ENCODE measurements at places on chromosomes 7 and 10. TPM values are rescaled to one million over a fixed set of nuclear protein-coding genes. Genes with fewer than 3 reads are reported as not detected.

The OR9A2 gene
- not detected for total RNA-seq

The NRCAM gene
- 212 TPM for total RNA-seq

- no peak for DNase-seq
Measured at GRCh38 chr7:116863936-116864500, 1.6 kb downstream of the CAPZA2 start.

DNA sequence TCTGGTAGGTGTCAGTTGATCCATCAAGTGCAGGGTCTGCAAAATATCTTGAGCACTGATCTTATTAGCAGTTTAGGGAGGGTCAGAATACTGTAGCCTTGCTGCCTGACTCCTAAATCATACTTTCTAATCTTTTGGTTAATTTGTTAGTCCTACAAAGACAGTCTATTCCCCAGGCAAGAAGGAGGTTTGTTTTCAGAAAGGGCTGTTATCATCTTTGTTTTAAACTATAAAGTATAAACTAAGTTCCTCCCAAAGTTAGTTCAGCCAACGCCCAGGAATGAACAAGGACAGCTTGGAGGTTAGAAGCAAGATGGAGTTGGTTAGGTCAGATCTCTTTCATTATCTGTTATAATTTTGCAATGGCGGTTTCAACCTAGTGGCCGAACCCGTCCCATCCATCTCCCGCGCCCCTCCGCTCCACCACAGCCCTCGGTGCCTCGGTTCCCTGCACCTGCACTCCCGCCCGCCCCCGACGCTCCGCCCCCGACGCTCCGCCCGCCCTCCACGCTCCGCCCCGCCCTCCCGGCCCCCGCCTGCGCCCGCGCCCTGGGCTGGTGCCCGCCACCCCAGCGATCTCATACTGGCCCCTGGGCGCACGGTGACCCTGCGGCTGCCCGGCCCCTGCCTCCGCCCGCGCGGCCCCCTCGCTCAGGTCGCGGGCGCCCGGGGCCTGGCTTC, at the start of gene ADCK2:
TSS of gene ADCK2 (plus strand) at position 564 of the 681 bp plus-strand sequence. CDS start 386 bp downstream, outside the sequence.
- peak; percentile 68 for DNase-seq

GRCh38 chr10:86155054-86155921, 211.3 kb downstream of the GRID1 start:
- no peak for DNase-seq

GRCh38 chr7:121352323-121352722, 23.5 kb downstream of the WNT16 start:
- DNase-seq: no peak

DNA sequence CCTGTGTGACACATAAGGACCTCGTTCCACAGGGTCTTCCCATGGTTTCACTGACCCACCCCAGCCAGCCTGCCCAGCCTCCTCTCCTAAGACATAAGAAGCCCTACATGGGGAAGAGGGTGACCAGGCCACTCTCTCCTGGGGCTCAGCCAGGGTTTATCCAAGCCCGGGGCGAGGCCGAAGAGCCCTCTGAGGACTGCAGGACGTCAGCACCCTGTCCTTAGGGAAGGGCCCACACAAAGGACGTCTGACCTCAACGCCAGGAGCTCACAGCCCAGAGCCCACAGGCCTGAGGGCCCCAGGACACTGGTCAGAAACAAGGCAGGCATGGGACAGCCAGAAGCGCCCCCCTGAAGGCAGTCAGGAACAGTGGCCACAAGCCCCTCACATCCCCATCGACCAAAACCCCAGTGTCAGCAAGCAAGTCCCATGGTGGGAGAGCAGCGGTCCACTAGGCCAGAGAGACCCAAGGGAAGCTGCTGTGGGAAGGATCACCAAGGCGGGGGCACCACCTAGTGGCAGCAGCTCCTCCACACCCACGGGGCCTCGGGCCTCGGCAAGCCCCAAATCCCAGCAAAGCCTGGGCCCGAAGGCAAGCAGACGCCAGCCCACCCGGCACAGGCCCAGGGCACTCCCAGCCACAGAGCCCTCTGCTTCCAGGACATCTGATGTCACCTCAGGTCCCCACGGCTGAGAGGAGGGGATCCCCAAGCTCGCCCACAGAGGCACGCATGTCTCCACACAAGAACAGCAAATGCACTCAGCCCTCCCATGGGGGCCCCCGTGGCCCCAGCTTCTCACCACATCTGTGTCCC, 23.4 kb downstream of the MAD1L1 start:
- peak; percentile 71 for DNase-seq

The ANKRD30A gene
- total RNA-seq: not detected

GRCh38 chr7:84250452-84250851, 55.9 kb upstream of the SEMA3A start:
- DNase-seq: no peak

The PNLIPRP3 gene
- total RNA-seq: 0.11 TPM

- no peak for DNase-seq
Measured at GRCh38 chr7:108079276-108079647, 50.9 kb downstream of the LAMB4 start.

- DNase-seq: no peak
Measured at GRCh38 chr10:29710128-29710527, 75.4 kb upstream of the SVIL start.

The NUTM2B gene
- total RNA-seq: 0.28 TPM

DNA sequence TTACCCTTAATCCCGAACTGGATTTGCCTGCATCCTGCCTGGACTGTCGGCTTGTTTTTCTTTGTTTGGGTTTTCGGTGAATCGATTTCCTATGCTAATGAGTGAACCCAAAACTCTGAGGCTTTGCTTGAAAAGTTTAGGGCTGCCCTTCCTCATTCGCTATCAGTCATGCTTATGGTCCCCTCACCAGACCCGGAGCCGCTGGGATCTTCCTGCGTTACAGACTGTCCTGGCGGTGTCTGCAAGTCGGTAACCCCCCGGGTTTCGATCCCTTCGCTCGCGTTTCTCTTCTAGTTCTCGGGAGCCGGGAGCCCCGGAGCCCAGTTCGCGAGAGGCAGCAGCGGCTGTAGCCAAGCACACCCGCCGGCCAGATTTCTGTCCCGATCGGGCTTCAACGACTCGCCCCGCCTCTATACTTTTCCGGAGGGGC, 2.2 kb downstream of the EMX2 start:
- DNase-seq: no peak

DNA sequence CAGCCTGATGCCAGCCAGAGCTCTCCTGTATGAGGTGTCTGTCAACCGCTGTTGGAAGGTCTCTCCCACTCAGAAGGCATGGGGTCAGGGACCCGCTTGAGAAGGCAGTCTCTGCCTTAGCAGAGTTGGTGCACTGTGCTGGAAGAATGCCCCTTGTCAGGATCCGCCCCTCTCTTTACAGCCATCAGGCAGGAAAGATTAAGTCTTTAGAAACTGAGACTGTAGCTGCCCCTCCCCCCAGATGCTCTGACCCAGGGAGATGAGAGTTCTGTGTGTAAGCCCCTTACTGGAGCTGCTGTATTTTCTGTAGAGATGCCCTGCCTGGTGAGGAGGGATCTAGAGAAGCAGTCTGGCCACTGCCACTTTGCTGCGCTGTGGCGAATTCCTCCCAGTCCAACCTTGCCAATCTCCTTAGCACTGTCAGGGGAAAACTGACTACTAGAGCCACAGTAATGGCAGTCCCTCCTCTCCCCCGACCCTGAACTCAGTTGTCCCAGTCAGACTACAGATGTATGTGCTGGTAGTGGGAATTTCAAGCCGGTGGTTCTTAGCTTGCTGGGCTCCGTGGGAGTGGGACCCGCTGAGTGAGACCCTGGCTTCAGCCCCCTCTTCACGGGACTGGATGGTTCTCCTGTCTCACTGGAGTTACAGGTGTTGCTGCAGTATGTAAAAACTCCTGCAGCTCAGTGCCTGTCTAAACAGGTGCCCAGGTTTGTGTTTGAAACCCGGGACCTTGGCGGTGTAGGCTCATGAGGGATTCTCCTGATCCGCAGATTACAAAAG, 285.5 kb upstream of the ZWINT start:
- DNase-seq: no peak

DNA sequence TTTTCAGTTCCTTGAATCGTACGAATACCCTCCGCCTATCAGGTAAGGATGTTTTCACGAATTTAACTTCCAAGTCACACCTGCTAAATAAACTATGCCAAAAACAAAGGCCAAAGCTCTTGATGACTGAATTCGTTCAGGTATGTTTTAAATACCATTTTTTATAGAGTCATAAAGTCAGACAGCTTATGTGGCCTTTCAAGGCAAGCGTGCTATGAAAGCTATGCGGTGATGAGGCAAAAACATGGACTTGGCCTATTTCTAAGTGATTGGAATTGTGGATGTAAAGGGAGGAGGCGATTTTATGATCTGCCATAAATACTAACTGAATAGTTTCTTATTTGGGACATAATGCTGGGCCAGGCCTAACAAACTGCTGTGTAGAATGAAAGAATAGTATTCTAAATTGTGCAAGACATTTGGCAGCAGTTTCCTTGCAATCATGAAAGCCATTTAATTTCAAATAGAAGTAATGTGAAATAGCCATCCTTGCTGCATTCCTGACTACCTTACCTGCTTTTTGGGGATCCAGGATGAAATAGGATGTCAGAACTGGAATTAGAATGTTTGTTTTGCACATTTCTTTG, 14.0 kb downstream of the SLC39A12 start:
- no peak for DNase-seq

DNA sequence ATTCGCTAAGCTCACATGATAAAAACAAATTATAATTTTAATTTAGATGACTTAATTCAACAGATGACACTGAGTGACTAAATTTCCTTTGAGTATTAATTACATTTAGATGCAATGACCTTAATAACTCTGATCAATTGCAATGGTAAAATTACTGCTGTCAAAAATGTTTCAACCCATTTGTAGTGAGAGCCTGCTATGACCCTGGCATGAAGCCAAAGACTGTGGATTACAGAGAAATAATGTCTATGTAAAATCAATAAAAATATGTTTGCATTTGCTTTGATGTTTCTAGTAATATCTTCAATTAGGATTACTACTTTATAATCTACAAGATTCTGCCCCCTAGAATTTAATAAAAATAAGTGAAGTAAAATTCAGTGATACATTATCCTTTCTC, 15.6 kb downstream of the MKX start:
- no peak for DNase-seq

- DNase-seq: peak; percentile 75
Measured at GRCh38 chr10:124524991-124525653, 63.5 kb downstream of the LHPP start.

DNA sequence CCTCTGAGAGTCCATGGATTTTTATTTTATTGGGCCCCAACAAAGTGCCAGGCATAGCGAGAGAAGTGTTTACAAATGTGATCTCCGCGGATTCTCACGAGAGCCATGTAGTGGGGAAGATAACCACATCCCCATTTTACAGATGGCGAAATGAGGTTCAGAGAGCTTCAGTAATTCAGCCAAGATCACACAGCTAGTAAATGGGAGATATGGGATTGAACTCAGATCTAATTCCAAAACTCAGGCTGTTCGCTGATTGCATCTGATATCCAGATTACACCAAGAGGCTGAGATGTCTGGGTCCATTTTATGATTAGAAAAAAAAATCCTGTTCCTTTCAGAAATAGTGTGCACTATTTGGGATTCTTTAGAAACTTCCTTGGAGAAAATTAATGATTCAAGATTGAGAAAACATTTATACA, 1.3 kb downstream of the FAS start:
- no peak for DNase-seq

The CREB3L2 gene
- 85.1 TPM for total RNA-seq

The CALHM2 gene
- 36.6 TPM for total RNA-seq

The ZNF804B gene
- total RNA-seq: not detected

DNA sequence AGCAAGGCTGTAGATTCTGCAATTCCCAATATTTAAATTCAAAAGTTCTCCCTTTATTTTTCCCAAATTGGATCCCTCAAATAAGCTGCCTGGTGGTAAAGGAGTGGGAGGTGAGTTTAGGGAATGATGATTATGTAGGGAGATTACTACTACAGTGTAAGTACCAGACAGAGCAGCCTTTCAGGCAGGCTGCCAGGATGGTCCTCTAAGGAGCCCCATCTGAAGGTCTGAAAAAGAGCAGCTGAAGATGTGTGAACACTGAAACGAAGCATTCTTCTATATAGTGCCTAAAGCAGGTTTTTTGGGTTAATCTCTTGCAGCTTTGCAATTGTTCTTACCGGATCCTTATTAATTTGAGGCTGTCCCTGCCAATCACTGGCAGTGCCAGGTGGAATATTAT, 84.7 kb downstream of the CREB5 start:
- DNase-seq: no peak

- DNase-seq: no peak
Measured at GRCh38 chr10:127275272-127275671, 78.9 kb upstream of the INSYN2A start.

GRCh38 chr10:98486421-98486820, 39.7 kb upstream of the HPS1 start:
- no peak for DNase-seq

DNA sequence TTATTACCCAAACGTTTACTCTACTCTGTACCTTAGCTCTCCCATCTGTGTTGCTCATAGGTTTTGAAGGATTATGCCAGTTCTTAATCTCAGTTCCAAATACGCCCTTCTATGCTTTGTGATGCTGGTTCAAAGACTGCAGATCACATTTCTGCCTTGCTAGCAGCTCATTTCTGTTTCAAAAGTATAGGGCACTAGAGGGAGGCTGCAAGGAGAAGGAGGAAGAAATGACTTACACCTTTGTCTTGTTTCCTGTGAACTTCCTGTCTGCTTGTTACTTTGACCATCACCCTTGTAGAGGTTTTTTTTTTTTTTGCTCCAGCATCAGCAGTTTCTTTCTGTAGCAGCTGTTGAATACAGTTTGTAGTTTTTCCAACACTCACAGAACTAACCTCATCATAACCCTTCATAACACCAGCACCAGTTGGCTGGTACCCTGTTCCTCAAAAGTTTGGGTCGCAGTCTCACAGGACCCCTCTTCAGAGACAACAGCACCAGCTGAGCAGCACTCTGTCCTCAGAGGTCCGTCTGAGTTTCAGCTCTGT, 16.5 kb downstream of the SLK start:
- no peak for DNase-seq

GRCh38 chr7:120941064-120941463, 9.5 kb upstream of the ING3 start:
- DNase-seq: no peak

The CPVL gene
- total RNA-seq: 33.3 TPM

The THNSL1 gene
- total RNA-seq: 5.6 TPM

DNA sequence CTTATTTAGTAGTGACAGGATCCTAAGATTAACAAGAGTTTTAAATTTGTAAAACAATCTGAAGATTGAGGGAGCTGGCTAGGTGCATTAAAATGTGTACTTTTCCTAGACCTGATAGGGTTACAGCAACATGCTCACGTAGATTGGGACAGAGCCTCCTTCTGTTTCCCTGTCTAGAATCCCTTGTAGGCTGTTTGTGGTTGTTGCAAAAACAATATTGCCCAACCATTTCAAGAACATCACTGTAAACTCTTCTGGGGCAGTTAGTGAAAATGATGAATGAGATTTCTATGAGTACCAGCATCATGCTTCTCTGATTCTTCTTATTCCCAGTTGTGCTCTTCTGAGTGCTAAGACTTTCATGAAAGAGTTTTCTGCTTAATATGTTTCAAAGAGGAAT, 14.7 kb upstream of the CPED1 start:
- no peak for DNase-seq

The LOXL4 gene
- 6.6 TPM for total RNA-seq

The GOLGA7B gene
- total RNA-seq: 0.42 TPM

Measured in adrenal gland (tissue), 19 donors.